HuH-7.5 (cell line): ENCODE measurements at places on chromosomes 7 and 10.

DNA sequence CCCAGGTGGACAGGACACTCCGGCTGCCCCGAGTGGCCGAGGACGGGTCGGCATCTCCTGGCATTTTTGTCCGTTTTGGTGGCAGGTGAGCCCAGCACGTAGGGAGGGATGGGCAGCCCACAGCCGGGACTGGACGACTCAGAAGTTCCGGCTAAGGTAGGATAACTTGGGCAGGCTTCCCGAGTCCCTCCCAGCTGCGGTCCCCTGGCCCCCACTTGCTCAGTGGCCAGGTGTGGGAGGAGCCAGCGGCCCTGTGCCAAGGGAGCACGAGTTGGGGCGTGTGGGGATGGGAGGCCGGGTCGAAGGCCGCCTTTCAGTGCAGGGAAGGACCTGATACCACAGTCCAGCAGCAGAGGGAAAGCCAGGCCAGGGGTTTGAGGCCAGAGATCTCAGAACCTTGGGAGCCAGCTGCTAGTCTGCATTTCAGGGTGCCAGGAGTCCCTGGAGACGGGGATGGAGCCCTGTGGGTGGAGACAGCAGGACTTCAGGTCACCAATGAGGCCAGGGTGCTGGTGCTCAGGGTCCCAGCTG, 58.5 kb downstream of the PWWP2B start:
- DNase-seq: no peak

DNA sequence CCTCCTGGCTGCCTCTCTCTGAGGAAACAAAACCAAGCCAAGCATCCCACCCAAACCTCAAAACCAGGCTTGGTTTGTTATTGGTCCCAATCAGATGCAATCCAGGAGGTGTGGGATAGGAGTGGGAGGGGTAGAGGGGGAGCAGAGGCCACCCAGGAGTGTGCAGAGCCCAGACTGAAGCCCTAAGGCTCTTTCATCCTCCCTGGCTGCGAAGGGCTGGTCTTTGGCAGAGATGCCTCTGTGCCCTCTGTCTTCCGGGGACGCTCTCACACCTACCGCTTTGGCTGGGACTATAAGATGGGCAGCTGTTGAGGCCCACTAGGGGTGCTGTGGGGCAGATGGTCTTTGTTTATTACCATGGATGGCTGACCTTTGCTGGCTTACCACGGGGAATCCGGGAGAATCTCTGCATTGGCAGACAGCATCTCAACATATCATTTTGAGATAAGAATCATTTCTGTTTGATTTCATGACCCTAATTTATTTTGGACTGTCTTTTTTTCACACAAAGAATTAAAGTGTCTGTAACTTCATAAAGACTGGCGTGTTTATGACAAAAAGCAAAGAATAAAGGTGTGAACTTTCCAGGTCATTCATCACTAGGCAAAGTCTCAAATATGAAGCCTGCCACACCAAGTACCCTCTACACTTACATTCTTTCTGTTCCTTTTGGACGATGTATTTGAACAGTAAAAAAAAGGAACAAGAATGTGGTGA, 6.5 kb upstream of the DENND2A start:
- DNase-seq: peak; percentile 82

DNA sequence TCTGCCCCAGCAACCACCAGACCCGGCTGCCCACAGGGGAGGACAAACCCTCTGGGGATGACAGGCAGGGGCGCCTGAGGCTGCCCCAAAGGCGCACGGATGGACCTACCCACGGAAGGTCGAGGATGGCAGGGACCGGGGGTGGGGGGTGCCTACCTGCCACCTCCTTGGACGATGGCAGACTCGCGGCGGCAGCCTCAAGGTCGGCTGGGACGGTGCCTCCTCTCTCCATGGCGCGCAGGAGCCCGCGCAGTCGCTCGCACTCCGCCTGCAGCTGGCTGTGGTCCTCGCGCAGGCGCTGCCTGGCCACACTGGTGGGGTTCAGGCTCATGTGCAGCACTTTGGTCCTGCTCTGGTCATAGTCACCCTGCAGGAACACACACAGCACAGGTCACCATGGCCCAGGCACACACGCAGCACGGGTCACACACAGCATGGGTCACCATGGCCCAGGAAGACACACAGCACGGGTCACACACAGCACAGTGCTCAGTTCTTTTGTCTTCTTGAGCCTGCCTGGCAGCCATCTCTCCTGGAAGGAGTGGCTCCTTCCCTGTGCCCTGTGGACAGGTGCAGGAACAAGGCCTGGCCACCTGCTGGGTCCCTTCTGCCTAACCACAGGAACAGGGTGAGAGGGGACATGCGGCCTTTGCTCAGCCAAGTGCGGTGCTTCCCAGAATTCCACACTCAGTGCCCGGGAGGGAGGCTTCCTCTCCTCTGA, 266.6 kb downstream of the ELFN1 start:
- no peak for DNase-seq

- no peak for DNase-seq
Observed at GRCh38 chr7:127983804-127984332, 47.4 kb downstream of the LRRC4 start.

- no peak for DNase-seq
Observed at GRCh38 chr10:33289776-33290175, 44.7 kb downstream of the NRP1 start.

- DNase-seq: no peak
Observed at GRCh38 chr10:119352807-119353206, 145.4 kb downstream of the GRK5 start.

DNA sequence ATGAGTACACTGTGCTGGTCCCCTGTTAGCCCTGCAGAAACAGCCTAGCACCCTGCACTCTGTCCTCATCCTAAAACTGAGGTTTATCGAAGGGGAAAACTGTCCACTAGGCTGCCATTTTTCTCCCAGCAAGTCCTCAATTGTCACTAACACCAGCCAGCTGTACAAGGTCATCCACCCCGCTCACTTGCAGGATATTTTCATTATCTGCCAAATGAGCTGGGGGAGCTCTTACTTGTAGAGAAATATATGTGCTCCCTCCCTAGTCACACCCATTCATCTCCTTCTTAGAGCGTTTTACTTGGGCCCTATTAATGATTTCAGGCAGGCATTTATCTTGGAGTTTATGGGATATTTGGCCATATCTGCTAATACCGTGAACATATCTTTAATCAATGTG, 413.5 kb upstream of the NFE2L3 start:
- no peak for DNase-seq

GRCh38 chr10:120641695-120642094, 184.7 kb downstream of the PLPP4 start:
- DNase-seq: no peak

DNA sequence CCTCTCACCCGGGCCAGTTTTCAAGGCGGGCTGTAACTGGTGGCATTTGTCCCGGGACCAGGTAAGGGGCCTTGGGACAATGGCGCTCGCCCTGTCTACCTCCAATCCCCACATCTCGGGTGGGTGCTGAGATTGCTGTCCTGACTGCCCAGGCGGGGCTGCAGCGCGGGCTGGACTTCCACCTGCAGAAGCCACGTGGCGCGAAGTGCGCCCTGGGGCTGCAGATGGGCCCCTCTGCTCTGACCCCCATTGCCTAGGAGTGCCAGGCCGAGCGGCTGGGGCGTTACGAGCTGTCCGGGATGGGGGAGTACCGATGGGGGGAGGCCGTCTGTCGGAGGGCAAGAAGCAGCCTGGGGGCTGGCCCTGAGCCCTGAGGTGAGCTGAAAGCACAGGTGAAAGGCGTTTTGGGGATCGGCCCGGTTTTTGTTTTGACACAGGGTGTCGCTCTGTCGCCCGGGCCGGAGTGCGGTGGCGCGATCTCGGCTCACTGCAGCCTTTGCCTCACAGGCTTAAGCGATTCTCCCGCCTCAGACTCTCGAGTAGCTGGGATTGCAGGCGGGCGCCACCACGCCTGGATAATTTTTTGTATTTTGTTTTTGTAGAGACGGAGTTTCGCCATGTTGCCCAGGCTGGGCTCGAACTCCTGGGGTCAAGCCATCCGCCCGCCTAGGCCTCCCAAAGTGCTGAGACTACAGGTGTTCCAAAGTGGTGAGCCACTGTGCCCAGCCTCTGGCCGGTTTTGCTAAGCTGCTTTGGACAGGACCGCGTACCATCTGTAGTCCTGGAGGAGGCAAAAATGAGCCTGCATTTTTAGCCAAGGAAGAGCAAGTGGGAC, at the start of gene SFXN2:
Gene SFXN2, plus strand, starts transcription at position 16 of the 835 bp plus-strand sequence. CDS start 12,001 bp downstream, outside the sequence.
- no peak for DNase-seq

GRCh38 chr10:14971867-14972448, 12.8 kb downstream of the MEIG1 start:
- no peak for DNase-seq

- DNase-seq: no peak
Observed at GRCh38 chr7:155954550-155955366, 142.5 kb upstream of the SHH start.

DNA sequence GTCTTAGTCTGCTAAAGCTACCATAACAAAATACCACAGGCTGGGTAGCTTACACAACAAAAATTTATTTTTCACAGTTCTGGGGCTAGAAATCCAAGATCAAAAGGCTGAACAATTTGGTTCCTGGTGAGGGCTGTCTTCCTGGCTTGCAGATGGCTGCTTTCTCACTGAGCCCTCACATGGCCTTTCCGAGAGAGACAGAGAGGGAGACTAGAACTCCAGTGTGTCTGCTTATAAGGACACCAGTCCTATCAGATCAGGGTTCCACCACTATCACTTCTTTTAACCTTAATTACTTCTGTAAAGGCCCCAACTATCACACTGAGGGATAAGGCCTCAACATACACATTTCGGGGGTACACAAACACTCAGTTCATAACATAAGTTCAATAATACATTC, 527.4 kb upstream of the VSTM2A start:
- no peak for DNase-seq

DNA sequence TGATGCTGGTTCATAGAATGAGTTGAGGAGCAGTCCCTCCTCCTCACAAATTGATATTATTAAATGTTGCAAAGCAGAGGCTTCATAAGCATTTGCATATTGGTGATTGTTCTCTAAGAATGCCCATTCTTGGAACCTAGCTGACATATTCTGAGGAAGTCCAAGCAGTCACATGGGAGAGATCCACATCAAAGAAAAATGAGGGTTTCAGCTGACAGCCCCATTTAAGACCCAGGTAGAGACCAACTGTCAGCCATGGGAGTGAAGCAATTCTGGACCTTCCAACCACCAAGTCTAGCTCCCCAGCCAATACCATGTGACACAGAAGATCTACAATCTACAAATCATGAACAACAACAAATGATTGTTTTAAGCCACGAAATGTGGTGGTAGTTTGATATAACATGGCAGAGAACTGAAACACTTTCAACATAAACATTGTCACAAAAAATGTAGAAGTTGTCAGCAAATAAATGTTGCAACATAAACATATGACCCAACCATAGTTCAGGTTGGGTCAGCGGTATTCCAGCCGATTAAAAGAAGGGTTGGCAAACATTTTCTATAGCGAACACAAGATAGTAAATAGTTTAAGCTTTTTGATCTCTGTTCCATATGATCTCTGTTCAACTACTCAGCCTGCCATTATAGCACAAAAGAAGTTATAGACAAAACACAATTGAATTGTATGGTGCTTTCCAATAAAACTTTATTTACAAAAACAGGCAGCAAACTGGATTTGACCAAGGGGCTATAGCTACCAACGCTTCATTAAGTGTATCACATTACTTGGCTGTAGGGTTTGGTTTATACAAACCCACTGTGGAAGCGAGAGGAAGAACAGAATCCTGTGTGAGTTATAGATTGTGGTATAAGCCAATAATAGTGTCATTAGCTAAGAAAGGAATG, 41.4 kb upstream of the MPP7 start:
- DNase-seq: no peak

GRCh38 chr10:4051011-4051640, 266.1 kb upstream of the KLF6 start:
- DNase-seq: no peak

GRCh38 chr7:44484482-44485313, 5.8 kb downstream of the NUDCD3 start:
- no peak for DNase-seq

- peak; percentile 68 for DNase-seq
Observed at GRCh38 chr10:30434273-30435072, 489 bp downstream of the MAP3K8 start.

GRCh38 chr7:4189131-4189570, 492.9 kb upstream of the FOXK1 start:
- no peak for DNase-seq

- DNase-seq: no peak
Observed at GRCh38 chr7:74311305-74311744, 22.1 kb downstream of the CLIP2 start.

DNA sequence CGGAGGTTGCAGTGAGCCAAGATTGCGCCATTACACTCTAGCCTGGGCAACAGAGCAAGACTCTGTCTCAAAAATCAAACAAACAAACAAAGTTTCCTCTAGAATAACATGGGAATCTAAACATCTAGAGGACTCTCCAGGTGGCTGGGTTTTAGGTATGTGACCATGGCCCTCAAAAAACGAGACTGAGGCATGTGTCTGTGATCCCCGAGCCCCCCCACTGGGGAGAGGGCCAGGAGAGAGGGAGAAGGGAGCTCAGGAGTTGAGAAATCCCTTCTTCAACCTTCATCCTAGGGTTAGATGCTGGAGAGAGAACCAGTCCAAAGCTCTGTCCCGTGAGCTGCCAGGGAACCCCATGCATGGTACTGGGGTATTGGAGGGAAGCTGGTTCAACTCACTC, 188.0 kb upstream of the LYZL2 start:
- DNase-seq: no peak

GRCh38 chr7:72098807-72099580, 313.1 kb downstream of the CALN1 start:
- DNase-seq: no peak

DNA sequence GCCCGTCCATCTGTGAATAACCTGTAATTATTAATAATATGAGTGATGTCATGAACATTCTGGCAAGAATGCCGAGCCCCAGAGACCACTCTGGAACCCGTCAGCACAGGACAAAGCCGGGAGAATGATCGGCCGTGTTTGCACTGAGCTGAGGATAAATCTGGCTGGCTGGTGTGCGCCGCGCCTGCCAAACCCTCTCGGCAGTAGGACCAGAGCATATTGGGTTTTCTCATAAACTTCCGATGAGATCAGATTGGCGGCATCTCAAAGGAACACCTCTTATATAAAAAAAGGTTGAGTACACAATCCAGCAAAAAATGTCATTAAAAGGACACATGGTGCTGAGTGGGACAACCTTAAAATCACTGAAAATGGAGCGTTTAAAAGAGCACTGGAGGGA, 296.0 kb upstream of the MKI67 start:
- no peak for DNase-seq

DNA sequence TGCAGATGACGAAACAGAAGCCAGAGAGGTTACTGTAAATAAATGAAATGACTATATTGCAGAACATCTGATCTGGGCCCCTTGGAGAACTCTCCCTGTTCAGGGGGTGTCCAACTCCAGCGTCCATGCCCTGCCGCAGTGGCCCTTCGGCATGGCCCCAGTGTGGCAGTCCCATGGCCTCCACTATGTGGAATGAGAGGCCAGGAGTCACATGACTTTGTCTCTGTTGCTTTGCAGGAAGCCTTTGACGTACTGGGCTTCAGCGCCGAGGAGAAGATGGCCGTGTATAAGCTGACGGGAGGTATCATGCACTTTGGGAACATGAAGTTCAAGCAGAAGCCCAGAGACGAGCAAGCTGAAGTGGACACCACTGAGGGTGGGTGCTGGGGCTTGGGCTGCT, 15.6 kb upstream of the MYH16 start:
- DNase-seq: no peak
